ENCODE measurements at places on chromosomes 7 and 10.

DNA sequence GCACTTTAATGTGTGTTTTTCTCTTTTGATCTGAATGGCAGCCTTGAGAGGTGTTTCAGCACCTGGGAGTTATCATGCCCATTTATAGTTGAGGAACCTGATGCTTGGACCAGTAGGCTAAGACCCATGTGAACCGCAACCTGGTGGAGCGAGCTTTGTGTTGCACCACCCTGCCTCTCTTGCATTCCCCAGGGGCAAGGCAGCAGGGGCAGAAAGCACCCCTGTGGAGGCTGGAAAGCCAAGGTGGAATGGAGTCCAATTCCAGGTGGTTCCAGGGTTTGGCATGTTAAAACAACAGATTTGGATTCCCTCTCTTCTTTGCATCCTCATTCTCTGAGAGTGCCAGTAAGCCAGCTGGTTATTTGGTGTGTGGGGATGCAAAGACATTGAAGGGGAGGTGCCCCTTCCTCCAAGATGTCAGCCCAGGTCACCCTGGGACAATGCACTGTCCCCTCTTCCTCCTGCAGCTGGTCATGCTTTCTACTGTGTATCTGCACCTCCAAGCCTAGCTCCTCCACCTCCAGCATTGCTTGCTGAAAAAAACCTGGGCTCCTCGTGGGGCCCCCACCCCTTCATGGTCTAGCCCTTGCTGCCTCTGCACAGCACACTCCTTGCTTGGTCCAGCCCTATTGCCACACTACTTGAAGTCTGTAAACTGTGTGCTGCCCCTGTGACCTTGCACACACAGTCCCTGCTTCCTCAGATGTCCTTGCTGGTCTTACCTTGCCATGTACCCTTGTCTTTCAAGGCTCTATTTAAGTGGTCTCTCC lies 5.6 kb upstream of the CDH23 start:
- DNase-seq = no peak

- DNase-seq = no peak
Measured at GRCh38 chr7:48052748-48053147, 17.4 kb downstream of the C7orf57 start.

GRCh38 chr7:64626083-64626469 lies 39.9 kb upstream of the ZNF107 start:
- DNase-seq = no peak

DNA sequence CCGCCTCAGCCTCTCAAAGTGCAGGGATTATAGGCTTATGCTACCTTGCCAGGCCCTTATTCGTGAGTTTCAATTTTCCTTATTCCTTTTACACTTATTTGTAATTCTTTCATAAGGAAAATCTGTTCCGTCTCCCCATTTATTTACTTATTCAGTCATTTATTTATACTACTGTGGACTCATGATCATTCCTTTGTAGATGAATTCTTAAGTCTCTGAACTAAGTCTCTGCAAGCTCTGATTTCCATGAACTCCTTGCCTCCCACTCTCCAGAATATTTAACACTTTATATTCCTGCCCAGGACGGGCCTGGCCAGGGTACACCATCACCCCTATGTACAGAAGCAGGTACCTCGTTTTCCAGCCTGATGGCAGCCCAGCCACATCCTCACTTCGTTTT lies 39.4 kb downstream of the PFKFB3 start:
- DNase-seq = no peak

DNA sequence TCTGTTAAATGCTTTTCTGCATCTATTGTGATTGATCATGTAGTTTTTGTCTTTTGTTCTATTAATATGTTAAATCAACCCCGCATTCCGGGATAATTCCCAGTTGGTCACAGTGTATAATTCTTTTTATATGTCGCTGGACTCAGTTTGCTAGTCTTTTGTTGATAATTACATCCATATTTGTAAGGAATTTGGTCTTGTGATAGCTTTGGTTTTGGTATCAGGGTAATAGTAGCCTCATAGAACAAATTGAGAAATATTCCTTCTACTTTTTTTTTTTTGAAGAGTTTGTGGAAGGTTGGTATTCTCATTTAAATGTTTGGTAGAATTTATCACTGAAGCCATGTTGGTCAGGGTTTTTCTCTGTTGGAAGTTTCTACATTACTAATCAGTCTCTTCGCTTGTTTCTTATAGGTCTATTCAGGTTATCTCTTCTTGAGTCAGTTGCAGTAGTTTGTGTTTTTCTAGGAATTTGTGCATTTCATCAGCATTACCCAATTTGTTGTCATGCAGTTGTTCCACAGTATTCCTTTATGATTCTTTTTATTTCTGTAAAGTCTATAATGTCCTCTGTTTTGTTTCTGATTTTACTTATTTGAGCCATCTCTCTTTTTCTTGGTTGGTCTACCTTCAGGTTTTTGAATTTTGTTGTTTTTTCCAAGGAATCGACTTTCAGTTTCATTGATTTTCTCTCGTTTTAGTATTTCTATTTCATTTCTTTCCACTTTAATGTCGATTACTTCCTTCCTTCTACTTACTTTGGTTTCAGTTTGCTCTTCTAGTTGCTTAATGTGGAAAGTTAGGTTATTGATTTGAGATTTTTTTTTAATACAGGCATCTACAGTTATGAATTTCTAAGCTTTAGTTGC lies 64.6 kb upstream of the GJD4 start:
- DNase-seq = no peak

Measured in activated CD4-positive, alpha-beta T cell treated with anti-CD3 and anti-CD28 coated beads, Interleukin-2, amount 50 U/mL, for 4 hours (primary cell).